Tongue (tissue), 3 donors: ENCODE measurements at places on chromosomes 16 and 17. TPM values are rescaled to one million over a fixed set of nuclear protein-coding genes. Genes with fewer than 3 reads are reported as not detected.

NPIPA5 gene
- total RNA-seq: not detected

GRCh38 chr16:72705801-72706200, 342.1 kb downstream of the ZFHX3 start:
- no peak for DNase-seq

DNA sequence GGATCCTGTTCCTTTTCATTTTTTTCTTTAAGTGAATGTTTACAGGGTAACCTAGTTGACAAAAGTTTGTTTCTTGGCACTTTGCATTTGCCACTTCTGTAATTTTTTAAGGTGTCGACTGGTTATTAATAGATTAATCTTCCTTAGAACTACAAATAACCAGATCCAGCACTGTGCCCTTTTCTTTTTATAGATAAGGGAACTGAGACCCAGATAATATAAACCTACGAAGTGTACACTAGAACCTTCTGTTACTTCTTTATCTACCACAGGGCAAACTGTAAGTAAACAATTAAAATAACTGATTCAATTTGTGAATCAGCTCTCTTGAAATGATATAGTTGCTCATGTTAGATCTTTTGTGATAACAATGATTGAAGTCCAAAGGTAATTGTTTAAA, 55.4 kb downstream of the NLK start:
- no peak for DNase-seq

- DNase-seq: peak; percentile 55
These were observed at the start of gene BTBD17 for GRCh38 chr17:74361230-74362068. TSS of gene BTBD17 (minus strand) at chr17:74361868. CDS start at chr17:74361819, 49 bp downstream.

DNA sequence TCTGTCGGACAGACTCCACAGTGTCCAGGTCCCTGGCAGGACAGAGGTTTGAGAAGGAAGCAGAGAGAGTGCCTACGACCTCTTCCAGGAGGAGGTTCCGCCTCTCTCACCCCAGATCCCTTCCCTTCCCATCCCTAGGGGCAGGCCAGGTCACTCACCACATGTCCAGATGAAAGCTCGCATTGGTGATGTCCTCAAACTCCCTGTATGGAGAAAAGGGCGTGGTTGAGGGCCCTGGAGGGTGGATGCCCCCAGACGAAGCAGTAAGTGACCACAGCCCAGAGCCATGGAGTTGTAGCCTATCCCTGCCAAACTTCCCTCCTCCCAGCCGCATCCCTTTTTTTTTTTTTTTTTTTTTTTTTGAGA, 3.4 kb downstream of the UNC13D start:
- no peak for DNase-seq
